ENCODE measurements at places on chromosomes 5 and 9.

GRCh38 chr9:131053896-131054295, 42.4 kb upstream of the AIF1L start:
- DNase-seq, result peak; percentile 42

GRCh38 chr5:128706269-128706668, 168.2 kb upstream of the FBN2 start:
- no peak for DNase-seq

DNA sequence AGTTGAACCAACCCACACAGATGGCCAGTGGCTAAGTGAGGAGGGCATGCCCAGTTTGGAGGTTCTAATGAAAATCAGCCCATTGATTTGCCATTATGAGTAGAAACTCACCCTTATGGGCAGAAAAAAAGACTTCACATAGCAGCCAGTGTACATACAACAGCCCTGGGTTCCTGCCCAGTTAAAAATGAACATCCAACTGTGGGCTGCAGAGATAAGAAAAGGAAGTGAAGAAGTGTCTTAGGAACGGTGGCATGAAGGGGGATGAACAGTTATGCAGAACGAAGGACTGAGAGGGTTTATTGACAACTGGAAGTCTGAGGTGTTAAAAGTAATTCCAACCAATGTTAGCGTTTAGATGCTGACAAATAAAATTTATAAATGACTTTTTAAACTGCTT, 118.4 kb downstream of the MARCHF3 start:
- no peak for DNase-seq

DNA sequence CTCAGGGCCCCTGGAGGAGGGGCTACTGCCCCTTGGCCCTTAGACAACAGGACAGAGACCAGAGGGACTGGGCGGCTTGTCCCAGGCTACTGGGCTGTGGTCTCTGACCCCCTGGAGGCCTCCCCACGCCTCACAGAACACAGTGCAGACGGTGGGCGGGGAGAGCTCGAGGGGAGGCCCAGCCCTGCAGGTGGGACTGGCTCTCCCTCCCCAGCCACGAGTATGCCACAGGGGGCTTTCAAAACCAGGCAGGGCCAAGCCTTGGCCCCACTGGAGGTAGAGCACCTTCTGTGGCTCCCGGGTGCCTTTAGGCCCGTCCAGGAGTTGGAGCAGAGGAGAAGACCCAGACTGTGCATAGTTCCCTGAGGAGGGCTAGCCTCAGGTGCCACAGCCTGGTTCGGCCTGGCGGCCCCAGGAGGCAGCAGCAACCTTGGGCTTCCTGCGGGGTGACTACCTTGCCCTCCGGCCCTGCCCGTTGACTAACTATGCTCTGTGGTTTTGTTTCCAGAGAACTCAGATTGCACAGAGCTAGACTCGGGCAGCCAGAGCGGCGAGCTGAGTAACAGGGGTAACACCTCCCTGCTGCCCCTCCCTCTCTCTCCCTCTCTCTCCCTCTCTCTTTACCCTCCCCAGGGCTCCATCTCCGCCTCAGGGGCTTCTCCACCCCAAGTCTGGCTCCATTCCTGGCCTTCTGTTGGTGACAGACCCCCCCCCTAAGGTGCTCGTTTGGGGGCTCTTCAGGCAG, 15.5 kb downstream of the CARD19 start:
- no peak for DNase-seq

GRCh38 chr5:123450640-123451039, 27.4 kb upstream of the CEP120 start:
- DNase-seq, result no peak
